IMR-90 (cell line): ENCODE measurements at places on chromosomes 2 and 18. TPM values are rescaled to one million over a fixed set of nuclear protein-coding genes. Genes with fewer than 3 reads are reported as not detected.
A peak's percentile ranks its signal among the peaks of the same experiment; 100 is the strongest.

DNA sequence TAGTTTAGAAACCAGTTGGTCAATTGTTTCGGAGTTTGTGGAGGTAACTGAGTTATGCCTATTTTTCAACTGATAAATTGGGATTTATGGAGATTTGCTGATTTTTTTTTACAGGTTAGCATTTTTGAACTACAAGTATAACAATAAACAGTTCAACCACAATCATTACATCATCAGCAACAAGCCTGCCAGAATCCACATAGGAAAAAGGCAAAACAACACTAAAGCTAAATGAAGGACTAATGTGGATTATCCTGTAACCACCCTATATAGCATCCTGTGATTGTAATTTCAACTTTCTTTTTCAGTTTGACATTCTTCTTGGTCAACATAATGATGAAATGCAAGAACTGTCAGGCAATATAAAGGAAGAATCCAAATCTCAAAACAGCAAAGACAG lies 76.5 kb downstream of the CCDC102B start:
- no peak overlapping the region for H3K4me3 ChIP-seq
- no peak overlapping the region for H3K27ac ChIP-seq
- DNase-seq, result peak; percentile 41
- no peaks in the 10 kb centered on the region for H3K27me3 ChIP-seq

ATP6V1B1 gene
- 0.28 TPM in 1 of 2 replicates, not detected in the other for total RNA-seq

CNGA3 gene
- under 0.01 TPM in 1 of 2 replicates, not detected in the other for total RNA-seq

DNA sequence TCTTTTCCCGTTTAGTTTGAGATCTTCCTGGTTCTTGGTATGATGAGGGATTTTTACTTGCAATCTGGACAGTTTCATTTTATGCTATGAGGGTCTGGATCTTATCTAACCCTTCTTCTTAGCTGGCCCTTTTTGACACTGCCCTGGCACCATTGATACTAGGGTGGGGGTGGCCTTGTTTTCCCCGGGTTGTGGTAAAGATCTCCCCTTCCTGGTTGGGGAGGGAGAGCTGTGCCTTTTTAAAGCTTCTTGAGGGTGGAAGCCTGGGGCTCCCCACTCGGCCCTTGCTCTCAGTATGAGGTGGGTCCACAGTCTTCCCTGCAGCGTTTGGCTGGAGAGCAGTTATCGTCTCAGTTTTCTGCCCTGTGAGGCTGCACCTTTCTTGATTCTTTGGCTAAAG lies 66.1 kb downstream of the ASB1 start:
- DNase-seq, result no peak
- peaks cover 4% of the 10 kb centered on the region; the same call in 1 of the 2 replicates for H3K27me3 ChIP-seq
- no peak overlapping the region for H3K27ac ChIP-seq
- H3K36me3 ChIP-seq, result no peaks in the 10 kb centered on the region
- H3K4me3 ChIP-seq, result no peak overlapping the region

- no peak overlapping the region for H3K4me3 ChIP-seq
- no peak for DNase-seq
- H3K27ac ChIP-seq, result no peak overlapping the region
- peaks cover 1% of the 10 kb centered on the region for H3K4me1 ChIP-seq
Observed at GRCh38 chr2:24010477-24011249, 778 bp downstream of the MFSD2B start.

- DNase-seq, result peak; percentile 18
- no peaks in the 10 kb centered on the region for H3K27me3 ChIP-seq
- H3K27ac ChIP-seq, result no peak overlapping the region
- H3K36me3 ChIP-seq, result no peaks in the 10 kb centered on the region
- H3K4me1 ChIP-seq, result peaks cover 5% of the 10 kb centered on the region; the same call in 1 of the 2 replicates
Observed at GRCh38 chr2:149826471-149827125, 239.0 kb upstream of the MMADHC start.

DNA sequence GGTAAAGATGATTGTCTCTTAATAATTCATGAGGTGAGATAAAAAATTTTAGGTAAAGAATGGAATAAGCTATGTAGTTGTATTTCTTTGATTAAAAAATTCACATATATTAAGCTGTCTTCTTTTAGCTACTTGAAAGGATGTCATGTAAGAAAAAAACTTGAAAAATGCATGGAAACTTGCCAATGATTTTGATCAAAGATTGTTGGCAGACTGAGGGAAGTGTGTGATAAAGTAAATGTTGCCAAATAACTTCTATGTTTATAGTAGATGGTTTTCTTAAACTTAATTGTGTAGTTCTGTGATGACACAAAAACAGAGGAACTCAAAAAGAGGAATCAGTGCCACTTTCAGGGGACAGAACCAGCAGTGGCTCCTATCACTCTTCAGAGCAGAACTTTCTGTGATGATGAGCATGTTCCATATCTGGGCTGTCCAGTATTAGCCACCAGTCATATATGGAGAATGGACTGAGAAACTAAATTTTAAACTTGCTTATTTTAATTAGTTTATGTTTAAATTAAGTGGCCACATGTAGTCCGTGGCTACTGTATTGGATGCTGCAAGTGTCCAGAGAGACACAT lies 51.9 kb upstream of the SLC38A11 start:
- peaks cover 4% of the 10 kb centered on the region; the same call in 1 of the 2 replicates for H3K27me3 ChIP-seq
- H3K4me3 ChIP-seq, result no peak overlapping the region
- no peaks in the 10 kb centered on the region for H3K36me3 ChIP-seq
- no peaks in the 10 kb centered on the region for H3K4me1 ChIP-seq

GRCh38 chr2:16262526-16263178 lies 322.3 kb downstream of the MYCN start:
- no peaks in the 10 kb centered on the region for H3K27me3 ChIP-seq
- H3K4me1 ChIP-seq, result no peaks in the 10 kb centered on the region
- no peak for DNase-seq
- no peaks in the 10 kb centered on the region for H3K36me3 ChIP-seq

GRCh38 chr2:149169656-149170055 lies 131.2 kb downstream of the LYPD6B start:
- no peak overlapping the region for H3K4me3 ChIP-seq
- H3K27me3 ChIP-seq, result no peaks in the 10 kb centered on the region
- DNase-seq, result no peak
- H3K4me1 ChIP-seq, result no peaks in the 10 kb centered on the region
- no peak overlapping the region for H3K27ac ChIP-seq

- no peaks in the 10 kb centered on the region for H3K27me3 ChIP-seq
- DNase-seq, result no peak
- H3K27ac ChIP-seq, result no peak overlapping the region
- no peak overlapping the region for H3K4me3 ChIP-seq
Observed at GRCh38 chr2:31108561-31109286, 29.5 kb downstream of the GALNT14 start.

DNA sequence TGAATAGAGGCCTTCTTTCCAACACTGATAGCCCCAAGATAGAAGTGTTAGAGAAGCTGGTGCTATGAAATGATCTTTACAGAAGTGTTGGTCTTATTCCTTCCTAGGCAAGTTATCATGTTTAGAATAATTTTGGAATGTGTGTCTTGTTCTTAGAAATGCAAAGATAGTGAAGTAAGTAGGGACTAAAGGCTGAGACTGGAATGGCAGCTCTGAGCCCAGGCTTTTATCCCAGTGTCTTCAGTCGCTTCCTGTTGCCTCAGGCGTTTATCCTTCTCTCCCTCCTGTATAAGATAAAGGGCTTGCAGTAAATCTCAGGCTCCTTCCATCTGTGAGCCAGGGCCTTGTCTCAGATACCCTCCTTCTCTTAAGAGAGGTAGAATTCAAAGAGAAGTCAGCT lies 218.1 kb downstream of the TPGS2 start:
- no peaks in the 10 kb centered on the region for H3K27me3 ChIP-seq
- no peak for DNase-seq
- no peaks in the 10 kb centered on the region for H3K36me3 ChIP-seq
- no peak overlapping the region for H3K4me3 ChIP-seq
- H3K4me1 ChIP-seq, result no peaks in the 10 kb centered on the region

- no peak for DNase-seq
- H3K4me3 ChIP-seq, result peak overlapping the region; percentile 82
- peaks cover under 1% of the 10 kb centered on the region; the same call in 1 of the 2 replicates for H3K27me3 ChIP-seq
- peak overlapping the region; percentile 92 for H3K27ac ChIP-seq
- peaks cover 2% of the 10 kb centered on the region; the same call in 1 of the 2 replicates for H3K4me1 ChIP-seq
Observed at GRCh38 chr2:55418512-55419232, 984 bp downstream of the CCDC88A start.

DNA sequence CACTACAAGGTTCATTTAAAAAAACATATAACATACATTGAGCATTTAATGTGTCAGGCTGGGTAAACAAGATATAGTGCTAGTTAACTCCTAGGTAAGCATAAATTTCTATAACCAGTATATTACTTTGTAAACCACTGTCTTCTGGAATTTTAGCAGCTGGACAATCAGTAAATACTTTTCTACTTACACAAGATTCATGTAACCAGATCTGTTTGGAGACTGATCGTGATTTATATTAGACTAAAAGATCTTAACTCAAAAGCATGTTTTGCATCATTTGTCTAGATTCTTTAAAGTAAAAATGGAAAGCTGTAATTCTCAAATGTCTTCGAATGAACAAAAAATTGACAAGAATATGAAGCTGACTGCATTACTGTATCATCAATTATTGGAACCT lies 941 bp upstream of the SGO2 start:
- peak overlapping the region; percentile 57; the same call in 1 of the 2 replicates for H3K27ac ChIP-seq
- H3K27me3 ChIP-seq, result peaks cover 12% of the 10 kb centered on the region
- no peaks in the 10 kb centered on the region for H3K36me3 ChIP-seq
- no peak overlapping the region for H3K4me3 ChIP-seq
- DNase-seq, result peak; percentile 54

- H3K36me3 ChIP-seq, result peaks cover 51% of the 10 kb centered on the region
- no peaks in the 10 kb centered on the region for H3K4me1 ChIP-seq
- no peak overlapping the region for H3K4me3 ChIP-seq
- peak; percentile 69 for DNase-seq
Observed at GRCh38 chr18:12327510-12328178, 19.6 kb downstream of the TUBB6 start.

- H3K27ac ChIP-seq, result no peak overlapping the region
- H3K4me3 ChIP-seq, result no peak overlapping the region
Observed at GRCh38 chr18:50249576-50249975, 16.7 kb downstream of the CFAP53 start.

ZC3H6 gene
- 2.0 and 2.2 TPM in 2 replicates for total RNA-seq

GRCh38 chr18:3219631-3220335 lies at the start of gene MYOM1:
TSS of gene MYOM1 (minus strand) at chr18:3219968. CDS start at chr18:3215223, 4,745 bp downstream.
- H3K27ac ChIP-seq, result no peak within 1 kb of the TSS
- no peaks in the 10 kb centered on the region for H3K4me1 ChIP-seq
- H3K4me3 ChIP-seq, result no peak within 1 kb of the TSS
- H3K36me3 ChIP-seq, result no peaks in the 10 kb centered on the region

DNA sequence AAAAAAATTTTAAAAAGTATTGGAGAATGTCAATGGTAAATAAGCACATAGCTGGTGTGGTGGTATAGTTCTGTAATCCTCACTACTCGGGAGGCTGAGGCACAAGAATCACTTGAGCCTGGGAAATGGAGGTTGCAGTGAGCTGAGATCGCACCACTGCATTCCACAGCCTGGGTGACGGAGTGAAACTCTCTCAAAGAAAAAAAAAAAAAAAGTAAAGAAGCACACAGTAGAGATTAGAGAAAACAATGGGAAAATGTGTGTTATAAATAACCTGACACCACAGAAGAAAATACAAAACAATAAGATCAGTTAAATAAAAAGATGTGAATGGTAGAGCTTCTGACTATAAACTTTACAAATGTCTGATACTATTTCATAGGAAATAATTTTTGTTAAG lies 163.7 kb upstream of the WDSUB1 start:
- H3K27ac ChIP-seq, result no peak overlapping the region
- H3K36me3 ChIP-seq, result peaks cover 17% of the 10 kb centered on the region
- no peak overlapping the region for H3K4me3 ChIP-seq
- no peak for DNase-seq

AGAP1 gene
- total RNA-seq, result 11.7 and 15.1 TPM in 2 replicates

DNA sequence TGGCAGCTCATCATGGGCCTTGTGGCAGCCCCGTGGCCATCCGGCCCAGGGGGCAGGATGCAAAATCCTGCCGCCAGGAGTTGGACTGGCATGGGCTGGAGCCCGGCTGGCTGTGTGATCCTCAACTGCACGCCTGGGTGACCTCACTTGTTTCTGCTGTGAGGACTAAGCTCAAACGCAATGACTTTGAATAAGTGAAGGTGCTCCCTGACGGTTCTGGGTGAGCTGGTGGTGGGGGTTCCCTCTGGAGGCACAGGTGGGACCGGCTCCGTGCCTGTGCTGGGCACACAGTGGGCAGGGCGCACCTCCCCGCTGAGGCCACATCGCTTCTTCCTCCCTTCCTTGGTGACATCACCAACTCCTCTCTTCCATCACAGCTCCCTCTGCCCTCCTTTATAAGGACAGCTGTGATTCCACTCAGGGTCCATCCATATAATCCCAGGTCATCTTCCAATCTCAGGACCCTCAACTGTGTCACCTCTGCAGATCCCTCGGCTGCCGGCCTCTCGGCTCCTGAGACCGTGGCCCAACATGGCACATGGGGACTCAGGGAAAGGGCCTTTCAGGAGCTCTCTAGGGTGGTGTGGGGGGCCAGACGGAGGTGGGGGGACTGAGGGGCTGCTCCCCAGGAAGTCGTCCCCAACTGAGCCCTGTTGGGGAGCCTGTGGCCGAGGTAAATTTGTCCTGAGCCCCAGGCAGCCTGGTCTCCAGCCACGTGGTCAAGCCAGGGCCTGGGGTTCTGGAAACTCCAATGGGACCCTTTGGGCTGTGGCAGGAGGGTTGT lies 75.5 kb upstream of the ODC1 start:
- H3K4me3 ChIP-seq, result no peak overlapping the region
- H3K27me3 ChIP-seq, result peaks cover 23% of the 10 kb centered on the region
- no peaks in the 10 kb centered on the region for H3K36me3 ChIP-seq
- no peak for DNase-seq
- H3K27ac ChIP-seq, result no peak overlapping the region

ITGAV gene
- total RNA-seq, result 181 and 204 TPM in 2 replicates

SATB2 gene
- 8.4 and 9.2 TPM in 2 replicates for total RNA-seq

- peak; percentile 50 for DNase-seq
- no peak overlapping the region for H3K27ac ChIP-seq
- H3K4me1 ChIP-seq, result peaks cover 3% of the 10 kb centered on the region; the same call in 1 of the 2 replicates
- no peaks in the 10 kb centered on the region for H3K36me3 ChIP-seq
Observed at GRCh38 chr2:213065583-213066442, 85.6 kb downstream of the IKZF2 start.

KYNU gene
- total RNA-seq, result 2.2 and 2.9 TPM in 2 replicates

INPP5D gene
- total RNA-seq, result under 0.01 and 0.18 TPM in 2 replicates

DNA sequence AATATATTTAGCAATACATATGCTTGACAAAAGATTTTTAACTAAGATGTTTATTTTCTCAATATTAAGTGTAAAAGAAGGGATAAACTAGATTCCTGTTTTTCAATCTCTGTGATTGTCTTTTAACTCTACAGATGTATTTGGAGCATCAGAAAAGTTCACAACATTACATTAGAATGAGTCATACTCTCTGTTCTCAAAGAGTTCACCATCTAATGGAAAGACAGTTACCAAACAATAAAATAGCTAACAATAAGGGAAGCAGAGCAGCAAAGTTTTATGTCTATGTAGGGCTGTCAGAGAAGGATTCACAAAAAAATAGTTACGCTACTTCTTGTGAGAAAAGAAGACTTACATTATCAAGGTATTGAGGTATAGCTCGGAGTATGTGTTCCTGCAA lies 109.2 kb upstream of the MAP2 start:
- H3K27ac ChIP-seq, result no peak overlapping the region
- H3K4me1 ChIP-seq, result no peaks in the 10 kb centered on the region
- no peak overlapping the region for H3K4me3 ChIP-seq
- H3K36me3 ChIP-seq, result no peaks in the 10 kb centered on the region
- no peaks in the 10 kb centered on the region for H3K27me3 ChIP-seq
